ENCODE measurements at places on chromosomes 6 and 20.

GRCh38 chr20:35166242-35166830, 5.5 kb upstream of the PROCR start:
- peak; percentile 36 for DNase-seq

GRCh38 chr6:168361766-168362165, 42.2 kb upstream of the DACT2 start:
- DNase-seq = no peak

GRCh38 chr6:25706314-25707014, 48.1 kb upstream of the SLC17A4 start:
- peak; percentile 49 for DNase-seq

DNA sequence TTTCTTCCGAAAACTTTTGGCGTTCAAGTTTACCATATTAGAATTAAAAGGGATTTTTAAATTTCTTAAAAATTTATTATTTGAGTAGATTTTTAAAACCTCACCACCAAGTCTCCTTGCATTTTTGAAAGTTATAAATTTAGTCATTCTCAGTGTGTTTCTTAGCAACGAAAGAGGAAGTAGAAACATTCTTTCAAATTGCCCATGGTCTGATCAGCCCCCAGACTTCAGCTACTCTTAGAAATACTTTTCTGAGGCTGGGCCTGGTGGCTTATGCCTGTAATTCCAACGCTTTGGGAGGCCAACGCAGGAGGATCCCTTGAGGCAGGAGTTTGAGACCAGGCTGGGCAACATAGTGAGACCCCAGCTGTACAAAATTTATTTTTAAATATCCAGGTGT, 15.1 kb upstream of the RTF2 start:
- DNase-seq = no peak

- no peak for DNase-seq
Observed at GRCh38 chr6:132969196-132969595, 154.8 kb downstream of the RPS12 start.

DNA sequence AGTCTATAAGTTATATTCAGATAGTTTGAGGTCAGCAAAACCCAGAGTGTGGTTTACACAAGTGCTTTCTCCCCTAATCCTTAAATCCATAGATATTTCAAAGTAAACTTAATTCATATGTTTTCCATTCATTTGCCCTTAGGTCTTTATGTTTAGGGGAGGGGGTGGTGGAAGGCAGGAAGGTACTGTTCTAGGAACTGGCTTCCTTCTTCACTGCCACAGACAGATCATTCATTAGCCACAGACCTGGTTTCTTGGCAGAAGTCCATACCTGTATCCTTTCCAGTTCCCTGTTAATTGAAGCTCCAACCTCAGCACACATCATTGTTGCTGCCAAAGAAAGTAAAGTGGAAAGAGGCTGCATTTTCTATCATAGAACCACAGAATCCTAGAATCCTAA, 123.0 kb downstream of the AIG1 start:
- DNase-seq = no peak

- DNase-seq = no peak
Observed at GRCh38 chr20:59063358-59064213, 21.0 kb upstream of the PRELID3B start.

- DNase-seq = no peak
Observed at GRCh38 chr6:154414021-154414813, 57.6 kb upstream of the IPCEF1 start.

DNA sequence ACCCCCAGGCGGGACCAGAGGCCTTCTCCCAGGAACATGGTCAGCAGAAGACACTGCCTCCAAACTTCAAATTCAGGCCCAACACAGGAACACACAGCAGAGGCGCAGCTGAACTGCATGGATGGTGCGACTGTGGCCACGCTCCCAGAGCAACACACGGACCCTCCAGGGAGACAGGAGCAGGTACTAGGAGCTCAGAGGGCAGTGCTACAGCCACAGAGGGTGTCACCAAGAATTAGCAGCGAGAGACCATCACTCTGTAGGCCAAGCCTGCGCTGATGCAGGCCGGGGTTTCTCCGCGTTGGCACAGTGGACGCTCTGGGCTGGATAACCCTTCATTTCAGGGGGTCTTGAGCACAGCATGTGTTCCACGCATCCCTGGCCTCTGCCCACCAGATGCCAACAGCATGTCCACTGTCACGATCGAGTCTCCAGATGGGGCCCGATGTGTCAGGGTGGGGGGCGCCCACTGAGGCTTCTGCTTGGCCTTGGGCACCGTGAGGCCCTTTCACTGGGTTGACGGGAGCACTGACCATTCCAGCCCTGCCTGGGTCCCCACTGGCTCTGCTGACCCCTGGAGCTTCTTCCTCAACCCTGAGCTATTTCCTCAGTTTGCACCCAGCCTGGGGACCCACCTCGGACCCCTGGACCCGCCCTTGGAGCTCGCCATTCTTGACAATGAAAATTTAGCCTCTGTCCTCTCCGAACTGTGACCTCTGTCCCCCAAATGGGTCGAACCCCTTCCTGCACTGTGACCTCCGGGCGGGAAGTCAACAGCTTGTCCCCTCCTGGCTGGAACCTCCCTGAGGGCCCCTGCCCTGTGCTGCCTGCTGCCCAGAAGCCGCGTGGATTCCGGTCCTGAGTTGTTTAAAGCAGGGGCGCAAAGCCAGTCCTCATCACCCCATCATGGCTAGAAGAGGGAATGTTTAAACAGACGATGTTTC, 239.4 kb downstream of the DLL1 start:
- DNase-seq = no peak

- no peak for DNase-seq
Observed at GRCh38 chr6:34514112-34514511, 42.0 kb downstream of the SPDEF start.

All from left lung (tissue), 14 donors.